Fibroblast of pulmonary artery (primary cell): ENCODE measurements at places on chromosomes 1 and 21.

- no peak for DNase-seq
Observed at GRCh38 chr1:154429118-154429517, 24.0 kb downstream of the IL6R start.

DNA sequence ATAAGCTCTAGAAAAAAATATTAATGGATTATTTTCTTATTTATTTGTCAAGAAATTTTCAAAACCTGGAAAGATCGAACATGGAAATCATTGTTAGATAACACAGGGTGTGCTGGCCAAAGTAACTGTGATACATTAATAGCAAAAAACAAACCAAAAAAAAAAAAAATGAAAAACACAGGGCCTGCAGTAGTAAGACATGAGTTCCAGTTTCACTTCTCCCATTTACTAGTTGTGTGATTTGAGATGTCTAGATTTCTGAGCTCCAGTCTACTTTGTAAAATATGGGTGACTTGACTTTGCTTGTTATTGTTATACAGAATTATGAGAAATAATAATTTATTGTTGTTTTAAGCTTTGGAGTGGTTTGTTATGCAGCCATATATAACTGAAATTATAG, 13.6 kb downstream of the FAM177B start:
- no peak for DNase-seq

DNA sequence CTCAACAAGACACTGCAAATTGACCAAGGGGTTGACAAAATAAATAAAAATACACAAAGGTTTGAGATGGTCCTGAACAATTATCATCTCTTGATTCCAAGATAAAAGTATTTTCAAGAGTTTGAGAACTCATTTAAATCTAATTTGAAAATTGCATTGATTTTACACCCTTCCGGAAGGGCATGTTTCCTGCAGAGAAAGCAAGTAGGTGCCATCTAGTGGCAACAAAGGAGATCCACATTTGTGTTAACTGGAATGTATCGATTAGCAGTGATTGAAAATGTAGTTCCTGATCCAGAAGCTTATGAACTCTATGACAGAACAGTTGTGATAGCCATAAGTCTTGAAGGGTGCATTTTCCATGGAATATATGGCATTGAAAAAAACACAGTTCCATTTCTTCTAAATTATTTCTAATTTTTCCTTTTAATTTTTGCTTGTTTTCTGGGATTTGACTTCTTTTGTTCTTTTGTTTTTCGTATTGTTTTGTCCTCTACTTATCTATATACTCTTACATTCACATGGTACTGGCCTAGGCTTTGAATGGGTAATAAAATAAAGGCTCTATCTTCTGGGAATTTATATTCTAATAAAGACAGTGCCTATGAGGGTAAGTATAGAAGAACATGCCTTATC, 143.7 kb downstream of the DNM3 start:
- DNase-seq = peak; percentile 53

GRCh38 chr1:20078171-20078651, 8.2 kb downstream of the PLA2G5 start:
- no peak for DNase-seq

GRCh38 chr1:21779613-21780521, 3.1 kb downstream of the USP48 start:
- DNase-seq = peak; percentile 25

- DNase-seq = no peak
Observed at GRCh38 chr1:184489908-184490307, 103.1 kb downstream of the C1orf21 start.

GRCh38 chr1:184212649-184213314, 161.3 kb downstream of the TSEN15 start:
- peak; percentile 87 for DNase-seq

DNA sequence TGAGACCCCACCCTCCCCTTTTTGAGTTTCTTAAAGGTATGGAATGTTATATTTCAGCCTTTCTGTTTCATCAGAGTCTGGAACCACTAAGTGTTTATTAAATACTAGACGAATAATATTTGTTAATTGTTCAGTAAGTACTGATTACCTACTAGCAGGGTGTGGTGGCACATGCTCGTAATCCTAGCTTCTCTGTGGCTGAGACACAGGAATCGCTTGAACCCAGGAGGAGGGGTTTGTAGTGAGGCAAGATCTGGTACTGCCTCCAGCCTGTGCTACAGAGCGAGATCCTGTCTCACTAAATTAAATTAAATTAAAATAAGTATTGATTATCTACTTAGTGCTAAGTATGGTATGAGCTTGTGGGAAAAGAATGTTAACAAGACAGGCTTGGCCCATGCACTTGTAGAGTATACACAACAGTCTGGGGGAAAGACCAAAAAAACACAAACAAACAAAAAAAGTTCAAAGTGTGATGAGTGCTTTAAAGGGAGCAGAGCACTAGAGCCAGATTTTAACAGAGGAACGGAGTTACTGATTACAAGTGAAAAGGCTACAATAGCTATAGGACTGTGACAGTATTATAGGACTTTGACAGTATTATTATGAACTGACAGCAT, 2.4 kb downstream of the CEPT1 start:
- DNase-seq = no peak

DNA sequence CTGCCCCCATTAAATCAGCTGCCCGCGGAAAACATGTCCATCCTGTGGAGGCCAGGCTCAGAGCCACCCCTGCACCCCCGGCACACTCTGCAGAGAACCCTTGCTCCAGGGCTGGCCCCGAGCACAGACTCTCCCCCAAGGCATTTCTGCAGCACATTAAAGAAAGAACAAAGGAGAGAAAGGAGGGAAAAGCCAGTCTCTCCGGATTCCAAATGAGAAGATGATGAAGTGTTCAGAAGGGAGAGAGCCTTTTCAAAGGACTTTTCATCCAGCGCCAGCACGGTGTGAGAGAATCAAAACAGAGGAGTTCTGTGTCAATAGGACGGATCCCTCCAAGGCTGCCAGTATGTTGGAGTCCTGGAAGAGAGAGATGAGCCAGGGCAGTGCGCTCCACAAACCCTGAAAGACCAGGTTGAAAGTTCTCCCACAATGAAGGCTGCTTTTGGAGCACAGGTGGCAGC, 498.3 kb downstream of the NPHP4 start:
- DNase-seq = no peak

GRCh38 chr21:41322496-41323382, 6.1 kb downstream of the FAM3B start:
- no peak for DNase-seq

DNA sequence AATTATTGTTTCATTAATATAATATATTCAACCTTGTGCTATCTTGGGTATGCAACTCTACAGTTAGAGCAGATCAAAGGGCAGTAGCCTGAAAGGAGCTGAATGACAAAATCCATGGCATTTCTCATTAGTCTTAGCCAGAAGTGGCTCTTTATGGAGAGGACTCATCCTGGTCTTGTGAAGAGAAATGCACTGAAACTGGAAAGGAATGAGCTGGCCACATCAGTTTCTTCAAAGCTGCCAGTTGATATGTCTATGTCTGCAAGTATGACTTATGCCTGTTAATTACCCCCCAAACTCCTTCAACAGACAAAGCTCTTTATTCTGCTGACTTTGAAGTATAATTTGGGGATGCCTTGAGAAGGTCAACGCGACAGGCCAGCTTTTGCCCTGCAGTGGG, 119.0 kb upstream of the UBE2U start:
- no peak for DNase-seq

DNA sequence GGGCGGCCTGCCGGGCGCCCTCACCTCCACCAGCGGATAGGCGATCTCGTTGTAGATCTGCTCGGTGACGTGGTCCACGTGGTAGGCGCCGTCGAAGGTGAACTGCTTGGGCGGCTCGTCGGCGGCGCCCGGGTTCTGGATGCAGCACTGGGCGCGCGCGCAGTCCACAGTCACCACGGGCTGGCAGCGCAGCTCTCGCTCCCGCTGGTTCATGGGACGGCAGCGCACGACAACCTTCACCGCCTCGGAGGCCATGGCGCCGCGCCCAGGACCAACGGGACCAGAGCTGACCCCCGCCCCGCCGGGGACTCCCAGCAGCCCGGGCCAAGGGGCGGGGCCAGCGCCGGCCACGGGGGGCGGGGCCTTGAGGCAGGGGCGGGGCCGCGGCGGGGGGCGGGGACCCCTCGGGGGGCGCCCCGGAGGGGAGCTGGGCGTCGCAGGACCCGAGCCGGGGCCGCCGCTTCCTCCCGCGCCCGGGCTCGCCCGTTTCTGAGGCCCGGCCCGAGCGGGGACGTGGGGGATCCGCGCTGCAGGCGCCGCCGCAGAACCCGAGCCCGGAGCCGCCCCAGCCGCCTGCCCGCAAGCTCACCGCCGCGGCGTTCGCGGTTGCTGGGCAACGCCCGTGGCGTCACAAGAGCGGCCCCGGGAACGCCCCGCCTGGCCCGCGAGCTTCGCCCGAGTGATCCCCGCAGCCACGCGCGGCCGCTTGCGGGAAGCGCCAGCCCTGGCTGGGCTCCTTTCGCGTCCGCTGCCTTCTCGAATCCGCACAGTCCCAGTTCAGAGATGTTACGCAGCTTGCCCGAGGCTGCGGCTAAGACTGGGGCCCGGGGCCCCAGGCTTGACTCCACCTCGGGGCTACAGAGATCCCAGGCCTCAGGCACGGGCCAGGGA, at the start of gene KIF17:
Gene KIF17 (minus strand): TSS at position 556 of the 891 bp plus-strand sequence. CDS start 301 bp downstream, at position 255.
- peak; percentile 79 for DNase-seq

- DNase-seq = no peak
Observed at GRCh38 chr1:208431721-208432120, 187.5 kb upstream of the PLXNA2 start.

- DNase-seq = no peak
Observed at GRCh38 chr1:168285521-168285790, 4.8 kb downstream of the TBX19 start.

GRCh38 chr1:202806845-202807450, 1.3 kb downstream of the KDM5B start:
- DNase-seq = no peak

GRCh38 chr1:161910604-161911003, 113.1 kb downstream of the OLFML2B start:
- DNase-seq = peak; percentile 44

GRCh38 chr1:150194381-150195031, 41.4 kb downstream of the ANP32E start:
- peak; percentile 54 for DNase-seq
